GM12892 (cell line): ENCODE measurements at places on chromosomes 13 and 19.
A peak's percentile ranks its signal among the peaks of the same experiment; 100 is the strongest.

GRCh38 chr13:106187501-106188095 is 347.9 kb downstream of the EFNB2 start:
- no peak for DNase-seq

DNA sequence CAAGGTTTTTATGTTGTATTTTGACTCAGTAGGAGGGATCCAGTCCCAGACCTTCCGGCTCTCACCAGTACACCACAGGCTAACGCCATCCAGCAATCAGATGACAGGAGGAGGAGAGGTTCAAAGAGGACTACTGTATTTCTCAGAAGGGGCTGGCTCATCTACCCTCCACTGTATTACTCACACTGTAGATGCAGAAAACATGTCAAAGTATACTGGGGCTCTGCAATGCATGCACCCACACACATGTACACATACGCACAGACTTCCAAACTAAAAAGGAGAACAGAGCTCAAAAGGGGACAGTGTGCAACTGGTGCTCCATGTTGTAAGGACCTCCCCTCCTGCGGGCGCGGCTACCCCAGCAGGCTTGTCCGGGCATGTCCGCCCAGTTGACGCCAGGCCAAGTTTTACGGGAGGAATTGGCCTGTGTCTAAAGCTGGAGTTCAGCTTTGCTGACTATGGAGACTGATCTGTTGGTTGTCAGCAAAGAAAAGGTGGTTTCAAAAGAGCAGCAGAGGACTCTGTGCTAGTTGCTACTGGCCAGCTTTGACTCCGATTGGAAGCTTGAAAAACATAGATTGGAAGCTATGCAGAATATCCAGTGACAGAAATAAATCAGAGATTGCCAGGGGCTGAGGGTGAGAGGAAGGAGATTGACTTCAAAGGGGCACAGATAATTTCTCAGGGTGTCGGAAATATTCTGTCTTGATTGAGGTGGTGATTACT is 314.2 kb downstream of the DLEU7 start:
- DNase-seq = no peak

DNA sequence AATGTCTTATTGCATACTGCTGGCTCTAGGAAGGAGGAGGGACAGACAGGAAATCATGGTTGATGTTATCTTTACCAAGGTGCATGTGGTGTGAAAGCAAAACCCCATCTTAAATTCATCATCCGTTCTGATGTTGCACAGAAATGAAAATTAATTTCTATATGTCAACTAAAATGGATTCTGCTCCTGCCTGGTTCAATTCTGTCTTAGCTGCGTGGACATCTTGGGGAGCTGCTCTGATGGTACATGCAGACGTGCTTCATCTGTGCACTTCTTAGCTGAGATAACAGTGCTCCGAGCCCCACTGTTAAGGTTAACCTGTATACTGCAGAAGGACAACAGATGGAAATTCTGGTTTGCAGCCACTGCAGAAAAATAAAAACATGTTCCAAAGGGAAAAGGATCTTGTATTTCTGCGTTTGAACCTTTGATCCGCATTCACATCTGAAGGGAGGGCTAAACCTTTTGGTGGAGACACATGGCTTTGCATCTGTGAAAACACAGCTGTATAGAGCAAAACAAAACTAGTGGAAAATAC is 155.6 kb downstream of the TM9SF2 start:
- DNase-seq = no peak

DNA sequence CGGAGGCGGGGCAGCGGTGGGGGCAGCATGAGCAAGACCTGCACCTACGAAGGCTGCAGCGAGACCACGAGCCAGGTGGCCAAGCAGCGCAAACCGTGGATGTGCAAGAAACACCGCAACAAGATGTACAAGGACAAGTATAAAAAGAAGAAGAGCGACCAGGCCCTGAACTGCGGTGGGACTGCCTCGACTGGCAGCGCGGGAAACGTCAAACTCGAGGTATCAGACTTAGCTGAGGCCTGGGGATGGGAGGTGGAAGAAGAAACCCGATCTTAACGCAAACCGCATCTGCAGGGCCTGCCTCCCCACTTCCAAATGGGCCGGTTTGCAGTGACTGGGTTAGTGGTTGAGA is 693 bp downstream of the RFXAP start:
- peak; percentile 6 for DNase-seq

- no peak for DNase-seq
Measured at GRCh38 chr19:38900202-38900629, 447 bp downstream of the NFKBIB start.

- no peak for DNase-seq
Measured at GRCh38 chr19:47826800-47827199, 5.1 kb downstream of the CRX start.

DNA sequence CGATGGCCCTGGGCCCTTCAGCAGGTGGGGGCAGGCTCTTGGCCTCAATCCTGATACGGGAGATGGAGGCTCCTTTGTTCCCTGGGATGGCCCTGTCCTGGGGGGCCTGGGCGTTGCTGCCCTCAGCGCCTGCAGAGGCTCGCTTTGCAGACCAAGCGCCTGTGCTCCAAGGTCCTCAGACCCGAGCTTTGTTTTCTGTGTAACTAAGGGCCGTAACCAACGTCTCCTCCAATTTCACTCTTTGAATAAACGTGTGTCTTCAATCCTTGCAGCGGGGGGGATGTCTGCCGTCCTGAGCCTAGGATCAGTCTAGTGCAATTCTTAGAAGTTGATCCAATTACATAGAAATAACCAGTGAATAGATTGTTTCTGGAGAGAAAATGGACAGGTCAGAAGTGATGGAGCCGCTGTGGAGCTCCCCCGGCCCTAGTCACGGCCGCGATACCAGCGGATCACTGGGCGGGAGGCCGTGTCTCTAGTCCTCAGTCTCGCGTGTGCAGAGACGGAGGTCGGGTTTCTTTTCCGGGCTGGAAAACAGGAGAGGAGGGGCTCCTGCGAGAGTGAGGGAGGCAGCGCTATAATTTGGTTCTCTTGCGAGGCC is 5.3 kb downstream of the PTBP1 start:
- no peak for DNase-seq

- no peak for DNase-seq
Measured at GRCh38 chr13:84571264-84571663, 689.0 kb upstream of the SLITRK1 start.

DNA sequence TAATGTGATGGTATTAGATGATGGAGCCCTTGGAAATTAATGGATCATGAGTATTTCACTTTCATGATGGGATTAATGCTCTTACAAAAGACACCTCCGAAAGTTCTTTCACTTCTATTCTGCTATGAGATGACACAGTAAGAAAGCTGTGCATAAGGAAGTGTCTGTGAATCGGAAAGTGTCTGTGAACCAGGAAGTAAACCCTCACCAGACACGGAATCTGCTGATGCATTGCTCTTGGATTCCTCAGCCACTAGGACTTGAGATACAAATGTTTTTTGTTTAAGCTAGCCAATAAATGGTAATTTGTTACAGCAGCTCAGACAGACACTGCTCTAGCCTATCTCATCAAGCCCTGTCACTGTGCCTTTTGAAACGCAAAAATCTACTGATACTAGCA is 440.4 kb upstream of the PRR20A start:
- DNase-seq = no peak

DNA sequence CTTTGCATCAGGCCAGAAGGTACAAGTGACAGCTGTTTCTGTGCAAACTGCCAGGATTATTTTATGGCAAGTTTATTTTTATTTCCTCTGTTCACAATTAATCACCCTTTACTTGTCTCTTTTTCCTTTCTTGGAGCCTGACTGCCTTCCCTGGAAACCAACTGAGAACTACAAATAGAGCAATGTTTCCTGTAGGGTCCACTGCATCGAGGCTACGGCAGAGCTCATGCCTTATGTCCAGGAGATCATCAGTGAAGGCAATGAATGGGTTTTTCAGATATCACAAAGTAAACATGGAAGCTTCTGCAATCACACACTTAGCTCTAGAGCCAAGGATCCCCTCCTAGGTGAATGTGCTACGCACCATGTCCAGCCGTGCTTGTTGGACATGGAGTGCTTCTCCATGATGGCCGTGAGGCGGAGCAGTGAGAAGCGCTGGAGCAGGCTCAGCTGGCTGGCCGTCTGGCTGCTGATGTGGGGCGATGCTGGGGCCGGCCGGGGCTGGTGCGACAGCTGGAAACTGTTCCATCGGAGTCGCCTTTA is 110.9 kb downstream of the KL start:
- no peak for DNase-seq

DNA sequence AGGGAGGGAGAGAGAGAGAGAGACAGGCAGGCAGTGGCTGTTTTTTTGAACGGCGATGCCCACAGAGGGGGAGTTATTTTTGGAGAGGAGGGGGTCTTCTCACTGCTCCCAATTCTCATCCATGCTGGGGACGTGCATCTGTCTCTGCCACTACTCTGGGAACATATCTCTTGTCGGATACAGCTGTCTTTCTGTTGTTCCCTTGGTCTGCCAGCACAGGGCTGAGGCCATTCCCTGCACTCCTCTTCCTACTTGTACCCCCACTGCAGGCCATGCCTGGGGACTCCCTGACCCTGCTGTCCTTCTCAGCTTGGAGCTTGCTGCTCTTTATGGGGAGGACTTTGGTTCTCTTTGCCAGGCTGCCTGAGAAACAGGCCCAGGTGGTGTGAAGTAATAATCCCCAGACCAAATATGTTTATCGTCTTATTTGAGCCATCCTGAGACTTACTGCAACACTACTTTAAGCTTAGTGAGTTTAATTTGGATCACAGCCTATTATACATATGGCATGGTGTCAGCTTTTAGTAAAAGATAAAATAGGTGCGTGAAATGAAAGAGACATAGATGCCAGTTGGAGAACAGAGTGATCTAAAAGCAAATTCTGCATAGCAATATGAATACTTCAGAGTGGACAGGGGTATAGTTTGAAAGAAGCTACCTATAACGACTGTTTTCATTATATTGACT is 19.1 kb downstream of the LRCH1 start:
- DNase-seq = no peak

DNA sequence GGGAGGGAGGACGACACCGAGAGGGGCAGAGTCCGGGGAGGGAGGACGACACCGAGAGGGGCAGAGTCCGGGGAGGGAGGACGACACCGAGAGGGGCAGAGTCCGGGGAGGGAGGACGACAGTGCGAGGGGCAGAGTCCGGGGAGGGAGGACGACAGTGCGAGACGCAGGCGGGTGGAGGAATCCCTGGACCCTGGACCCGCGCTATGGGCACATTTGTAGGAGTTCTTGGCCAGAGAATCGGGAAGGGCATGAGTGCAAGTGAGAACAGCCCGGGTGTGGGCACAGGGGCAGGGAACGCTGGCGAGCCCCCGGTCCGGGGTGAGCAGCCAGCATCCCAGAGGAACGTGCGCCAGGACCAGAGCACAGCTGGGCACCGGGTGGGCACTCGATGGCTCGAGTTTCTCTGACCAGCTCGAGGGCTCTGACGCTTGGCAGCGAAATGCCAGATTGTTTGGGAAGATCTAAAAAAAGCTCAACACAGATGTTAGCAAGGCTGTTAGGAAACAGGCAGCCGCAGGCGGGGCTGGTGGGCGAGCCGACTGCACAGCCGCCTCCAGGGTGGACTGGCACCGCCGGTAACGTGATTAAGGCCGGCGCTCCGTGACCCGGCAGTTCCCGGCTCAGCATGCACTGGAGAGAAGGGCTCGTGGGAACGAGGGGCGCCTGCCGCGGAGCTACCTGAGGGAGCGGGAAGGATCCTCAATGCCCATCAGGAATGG is 17.9 kb upstream of the C2CD4C start:
- no peak for DNase-seq

- DNase-seq = no peak
Measured at GRCh38 chr13:74202129-74202813, 68.1 kb upstream of the KLF12 start.

DNA sequence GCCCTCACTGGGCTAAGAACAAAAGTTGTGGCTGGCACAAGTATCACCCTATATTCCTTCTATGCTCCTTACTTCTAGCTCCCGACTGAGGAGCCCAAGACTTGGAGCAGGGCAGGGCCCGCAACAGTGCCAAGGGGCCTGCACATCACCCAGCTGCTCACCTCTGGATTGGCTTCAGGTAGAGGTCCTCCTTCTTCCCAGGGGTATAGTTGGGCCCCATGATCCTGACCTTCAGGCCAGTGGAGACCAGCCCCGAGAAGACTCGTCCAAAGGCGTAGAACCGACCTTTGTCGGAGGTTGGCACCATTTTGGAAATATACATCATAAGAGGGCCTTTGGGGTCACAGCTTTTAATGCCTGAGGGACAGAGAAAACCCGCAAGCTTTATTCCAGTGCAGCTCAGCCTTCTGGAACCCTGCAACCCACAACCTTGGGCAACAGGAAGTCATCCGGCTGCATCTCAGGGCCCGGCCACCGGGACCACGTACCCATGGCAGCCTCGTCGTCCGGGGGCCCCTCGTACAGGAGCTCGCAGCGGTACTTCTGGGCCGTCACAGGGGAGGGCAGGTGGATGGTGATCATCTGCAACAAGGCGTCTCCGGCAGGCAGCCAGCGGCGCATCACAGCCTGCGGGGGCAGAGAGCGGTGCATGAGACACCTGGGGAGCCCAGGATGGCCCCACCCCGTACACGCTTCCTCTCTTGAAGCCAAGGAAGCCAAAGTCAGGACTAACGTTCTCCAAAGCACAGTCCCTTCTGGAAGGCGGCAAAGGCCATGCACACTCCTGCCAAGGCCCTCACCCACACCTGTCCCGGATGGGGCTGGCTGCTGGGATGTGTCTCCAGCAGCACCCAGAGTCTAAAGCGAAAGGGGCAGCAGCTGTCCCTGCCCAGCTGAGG is 4.7 kb downstream of the EEF2 start:
- peak; percentile 22 for DNase-seq

GRCh38 chr13:83761631-83762030 is 120.6 kb downstream of the SLITRK1 start:
- DNase-seq = no peak

DNA sequence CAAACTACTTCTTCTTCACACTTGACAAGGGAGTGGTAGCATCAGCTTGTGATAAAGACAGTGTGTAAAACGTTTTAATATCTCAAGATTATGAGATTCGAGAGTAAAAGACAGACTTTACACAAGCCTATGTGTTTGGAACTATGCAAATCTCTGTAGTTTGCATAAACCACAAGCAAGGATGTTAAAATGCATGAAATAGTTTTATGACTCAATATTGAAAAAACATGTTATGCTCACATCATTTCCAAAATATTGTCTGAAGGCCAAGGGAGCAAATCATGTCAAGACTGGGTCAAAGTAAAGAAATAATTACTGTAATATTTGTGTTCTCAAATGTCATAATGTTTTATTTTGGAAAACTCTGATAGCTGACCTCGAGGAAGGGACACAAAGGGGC is 316.8 kb upstream of the KLF12 start:
- DNase-seq = no peak

DNA sequence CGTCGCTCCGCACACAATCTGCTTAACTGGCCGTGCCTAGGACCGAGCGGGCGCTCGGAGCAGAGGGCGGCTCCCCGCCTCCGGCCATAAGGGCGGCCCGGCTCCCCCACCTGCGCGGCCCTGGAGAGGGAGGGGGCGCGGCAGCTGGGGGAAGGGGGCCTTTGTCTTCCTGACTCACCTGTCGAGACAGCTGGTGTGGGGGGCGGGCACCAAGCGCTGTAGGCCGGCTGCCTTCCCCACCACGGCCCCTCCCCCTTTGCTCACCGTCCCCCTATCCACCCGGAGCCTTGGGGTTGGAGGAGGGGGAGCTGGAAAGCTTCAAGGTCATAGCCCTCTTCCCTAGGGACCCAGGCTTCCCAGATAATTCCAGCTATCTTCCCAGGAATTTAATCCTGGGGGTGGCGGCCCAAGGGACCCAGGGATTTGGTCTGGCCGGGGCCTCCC is 1.2 kb downstream of the VASP start:
- no peak for DNase-seq

- DNase-seq = no peak
Measured at GRCh38 chr13:64675255-64675892, 2554.8 kb downstream of the PCDH9 start.

- DNase-seq = no peak
Measured at GRCh38 chr19:6730153-6730804, 7.1 kb downstream of the GPR108 start.
